NCI-H1694 treated with DMSO at 0.1 percent for 48 hours (cell line): ENCODE measurements at places on chromosomes 3 and 15.

GRCh38 chr3:16511681-16512434, 1.6 kb downstream of the RFTN1 start:
- no peak for DNase-seq

GRCh38 chr15:25176991-25177954, 222.5 kb downstream of the SNRPN start:
- DNase-seq = no peak

- DNase-seq = no peak
These were observed 141.9 kb downstream of the SQOR start for GRCh38 chr15:45776772-45777171.

- DNase-seq = no peak
These were observed 6.3 kb upstream of the PTH1R start for GRCh38 chr3:46871222-46871621.

GRCh38 chr3:190566043-190566933, 52.4 kb downstream of the IL1RAP start:
- DNase-seq = peak; percentile 14

DNA sequence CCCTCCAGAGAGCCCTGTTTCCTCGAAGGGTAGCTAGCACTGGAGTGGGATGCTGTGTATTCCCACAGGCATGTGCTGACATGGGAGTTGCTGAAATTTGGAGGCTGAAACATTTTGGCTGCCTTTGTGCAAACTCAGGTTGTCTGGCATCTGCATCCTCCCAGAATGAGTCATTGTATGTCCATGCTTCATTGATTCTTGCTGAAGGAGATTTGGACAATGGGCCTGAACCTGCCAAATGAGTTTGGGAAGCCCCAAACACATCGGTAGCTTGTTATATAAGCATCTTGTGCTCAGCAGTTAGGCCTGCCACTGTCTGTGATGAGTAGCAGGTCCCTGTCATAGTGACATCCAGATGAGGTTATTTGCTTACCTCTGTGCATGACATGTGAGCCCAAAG, 160.0 kb downstream of the IL5RA start:
- no peak for DNase-seq

- no peak for DNase-seq
These were observed 102.8 kb downstream of the SNRPN start for GRCh38 chr15:25057574-25057973.

- peak; percentile 20 for DNase-seq
These were observed 62.7 kb upstream of the KLF13 start for GRCh38 chr15:31263751-31264558.

DNA sequence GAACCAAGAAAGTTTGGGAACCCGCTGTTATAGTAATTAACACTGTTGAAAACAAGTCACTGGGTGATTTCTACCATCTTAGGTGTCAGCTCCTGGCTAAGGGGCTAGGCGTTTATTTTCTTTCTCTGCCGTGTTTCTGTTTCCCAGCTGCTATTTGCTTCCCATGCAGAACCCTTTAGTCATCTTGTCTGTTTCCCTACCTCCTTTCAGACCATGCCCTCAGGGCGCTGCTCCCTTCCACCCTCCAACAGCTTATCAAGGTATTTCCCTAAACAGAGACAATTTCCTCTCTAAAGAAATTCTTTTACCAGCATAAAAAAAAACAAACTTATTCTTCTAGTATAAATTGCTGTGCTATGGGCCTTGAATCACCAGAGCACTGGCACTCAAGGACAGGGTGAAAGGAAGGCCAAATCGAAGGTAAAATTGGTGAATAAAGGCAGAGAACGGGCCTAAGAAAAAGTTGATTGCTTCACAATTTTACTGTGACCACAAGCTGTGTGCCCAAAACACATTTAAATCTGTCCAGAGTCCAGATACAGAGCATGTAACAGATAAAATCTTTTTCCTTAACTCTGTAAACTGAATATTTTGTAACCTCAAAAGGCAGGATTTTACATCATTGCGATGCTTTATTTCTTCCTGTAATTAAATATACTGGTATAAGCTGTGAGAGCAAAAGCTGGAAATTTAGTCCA, 319.2 kb downstream of the ZNF621 start:
- DNase-seq = no peak

GRCh38 chr15:61036136-61036535, 193.0 kb downstream of the RORA start:
- no peak for DNase-seq

DNA sequence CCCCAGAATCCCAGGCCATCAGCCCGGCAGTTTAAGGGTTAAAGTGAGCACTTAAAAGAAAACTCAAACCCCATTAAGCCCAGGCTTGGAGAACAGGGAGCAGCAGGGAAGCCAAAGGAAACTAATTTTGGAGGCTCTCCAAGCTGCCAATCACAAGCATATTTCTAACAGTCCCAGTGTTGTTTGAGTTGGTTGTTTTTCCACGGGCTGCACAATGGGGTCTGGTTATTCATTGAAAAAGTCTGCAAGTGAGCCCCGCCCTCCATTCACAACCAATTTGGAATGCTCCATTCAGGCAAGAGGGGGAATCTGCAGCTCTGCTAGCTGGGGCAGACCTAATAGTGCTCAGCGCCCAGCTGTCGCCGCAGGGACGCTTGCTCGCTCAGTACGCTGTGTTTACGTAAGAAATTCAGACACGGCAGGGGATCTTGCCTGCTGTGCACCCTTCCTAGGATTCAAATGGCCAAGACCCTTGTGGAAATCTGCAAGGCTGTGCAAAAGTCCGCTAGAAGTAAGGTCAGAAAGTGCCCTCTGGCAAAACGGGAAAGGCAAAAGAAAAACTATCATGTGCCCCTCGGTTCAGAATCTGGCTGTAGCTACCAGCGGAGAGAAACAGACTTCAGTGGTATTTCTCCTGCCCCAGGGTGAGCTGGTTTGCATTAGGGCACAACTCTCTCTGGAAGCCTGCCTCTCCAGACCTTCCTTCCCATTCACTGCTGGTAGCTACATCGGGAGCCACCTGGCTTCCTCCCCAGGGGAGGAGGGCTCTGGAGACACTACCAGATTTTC, 11.0 kb downstream of the ETV5 start:
- peak; percentile 93 for DNase-seq

- DNase-seq = peak; percentile 83
These were observed 103.5 kb downstream of the SEMA6D start for GRCh38 chr15:47820747-47821319.

DNA sequence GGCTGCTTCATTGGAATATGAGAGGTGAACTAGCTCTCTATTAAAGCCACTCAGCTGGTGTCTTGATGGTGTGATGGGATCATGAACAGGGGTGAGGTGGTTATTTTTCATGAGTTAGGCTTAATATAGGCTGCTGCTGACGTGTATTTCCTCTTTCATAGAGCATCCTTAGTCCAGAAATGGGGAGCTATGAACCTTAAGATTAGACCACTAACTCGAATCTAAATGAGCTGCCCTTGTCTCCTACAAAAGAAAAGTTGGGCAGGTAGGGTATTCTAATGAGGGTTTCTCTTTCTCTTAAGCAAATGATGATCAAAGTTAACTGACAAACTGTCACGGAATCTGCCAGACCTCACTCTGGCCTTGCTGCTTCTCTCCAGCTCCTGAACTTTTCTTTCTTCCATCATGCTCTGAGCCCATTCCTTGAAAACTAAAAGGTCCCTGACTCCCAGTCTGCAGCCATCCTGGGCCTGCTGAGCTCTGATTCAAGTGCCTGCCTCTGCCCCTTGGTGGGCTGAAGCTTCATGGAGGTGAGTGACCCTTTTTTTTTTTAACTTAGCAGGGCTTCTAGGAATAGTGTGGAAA, at the start of gene TRIM69:
TSS of gene TRIM69 (plus strand) at position 348 of the 585 bp plus-strand sequence. CDS start at position 525, 177 bp downstream.
- no peak for DNase-seq

DNA sequence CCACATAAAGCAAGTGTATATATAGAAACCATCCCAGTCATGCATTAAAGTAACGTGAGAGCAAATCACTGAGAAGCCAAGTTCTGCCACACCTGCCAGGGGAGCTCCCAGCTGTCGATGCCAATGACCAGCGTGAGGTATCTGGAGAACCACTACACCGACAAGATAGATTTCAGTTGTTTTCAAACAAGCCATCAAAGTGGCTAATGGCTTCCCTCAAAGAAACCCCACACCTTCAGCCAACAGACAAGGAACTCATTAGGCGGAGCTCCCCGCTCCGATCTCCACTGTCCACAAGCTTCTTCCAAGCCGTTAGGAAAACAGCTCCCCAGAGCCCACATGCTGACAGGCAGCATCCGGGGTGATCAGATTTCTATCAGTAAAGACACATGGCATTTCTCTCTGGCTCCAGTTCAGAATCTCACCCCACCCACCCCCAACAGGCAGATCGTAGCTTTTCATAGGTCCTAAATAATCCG, 54.2 kb upstream of the SPATA12 start:
- no peak for DNase-seq

GRCh38 chr3:38985581-38985980, 66.2 kb downstream of the SCN11A start:
- DNase-seq = no peak

DNA sequence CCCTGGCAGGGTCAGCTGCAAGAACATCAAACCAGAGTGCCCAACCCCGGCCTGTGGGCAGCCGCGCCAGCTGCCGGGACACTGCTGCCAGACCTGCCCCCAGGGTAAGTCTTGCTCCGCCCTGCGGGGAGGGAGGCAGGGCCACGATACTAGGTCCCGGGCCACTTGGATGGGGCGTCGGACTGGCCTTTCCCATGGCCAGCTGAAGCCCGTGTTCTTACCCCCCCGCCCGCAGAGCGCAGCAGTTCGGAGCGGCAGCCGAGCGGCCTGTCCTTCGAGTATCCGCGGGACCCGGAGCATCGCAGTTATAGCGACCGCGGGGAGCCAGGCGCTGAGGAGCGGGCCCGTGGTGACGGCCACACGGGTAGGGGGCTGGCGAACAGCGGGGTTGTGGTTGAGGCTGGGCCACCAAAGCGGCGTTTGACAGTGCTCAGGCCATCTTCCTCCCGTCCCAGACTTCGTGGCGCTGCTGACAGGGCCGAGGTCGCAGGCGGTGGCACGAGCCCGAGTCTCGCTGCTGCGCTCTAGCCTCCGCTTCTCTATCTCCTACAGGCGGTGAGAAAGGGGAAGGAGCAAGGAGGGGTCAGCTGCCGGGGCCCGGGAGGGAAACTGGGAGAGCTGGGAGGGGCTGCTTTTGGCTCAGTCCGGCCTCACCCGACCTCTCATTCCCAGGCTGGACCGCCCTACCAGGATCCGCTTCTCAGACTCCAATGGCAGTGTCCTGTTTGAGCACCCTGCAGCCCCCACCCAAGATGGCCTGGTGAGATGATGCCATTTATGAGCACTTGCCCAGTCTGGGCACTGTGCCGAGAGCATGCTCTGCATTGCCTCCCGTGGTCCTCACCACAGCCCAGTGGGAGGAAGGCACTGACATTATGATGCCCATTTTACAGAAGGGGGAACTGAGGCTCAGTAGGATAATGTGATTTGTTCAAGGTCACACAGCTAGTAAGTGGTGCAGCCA, 1.7 kb downstream of the CHRD start:
- no peak for DNase-seq

DNA sequence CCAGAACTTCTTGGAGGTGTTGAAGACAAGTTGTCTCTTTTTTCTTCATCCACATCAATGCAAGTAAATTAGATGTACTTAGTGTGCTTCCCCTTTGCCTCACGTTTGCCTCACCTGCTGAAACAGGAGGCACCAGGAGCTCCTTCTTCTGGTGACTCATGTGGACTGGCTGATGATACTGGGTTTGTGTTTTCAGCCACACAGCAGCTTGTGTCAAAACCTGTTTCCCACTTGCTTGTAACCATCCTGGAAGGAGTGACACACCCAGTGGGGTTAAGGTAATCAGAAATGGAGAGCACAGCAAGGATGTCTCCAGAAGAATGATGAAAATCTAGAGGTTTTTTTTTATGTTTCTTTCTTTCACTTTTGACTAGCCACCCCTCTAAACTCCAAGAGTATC, 143.3 kb upstream of the RBMS3 start:
- DNase-seq = no peak

GRCh38 chr3:157063926-157064325, 96.0 kb downstream of the CCNL1 start:
- DNase-seq = peak; percentile 95

DNA sequence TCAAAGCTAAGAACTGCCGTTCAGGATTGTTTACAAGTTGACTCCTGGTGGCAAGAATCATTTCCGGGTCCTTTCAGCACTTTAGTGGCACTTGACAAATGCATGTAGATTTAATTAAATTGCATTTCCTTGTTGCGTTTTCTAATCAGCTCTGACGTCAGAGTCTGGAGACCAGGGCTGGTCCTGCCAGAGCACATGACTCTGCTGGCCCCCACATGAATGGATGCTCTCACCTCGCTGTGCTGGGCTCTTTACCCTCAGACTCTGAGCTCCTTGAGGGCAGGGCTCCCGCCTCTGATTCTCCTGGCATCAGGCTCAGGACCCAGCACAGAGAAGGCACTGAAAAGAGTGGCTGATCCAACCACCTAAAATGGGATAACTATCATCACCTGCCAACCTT, 69.4 kb downstream of the FEM1B start:
- no peak for DNase-seq

GRCh38 chr15:79084308-79084968, 6.1 kb downstream of the RASGRF1 start:
- DNase-seq = no peak

DNA sequence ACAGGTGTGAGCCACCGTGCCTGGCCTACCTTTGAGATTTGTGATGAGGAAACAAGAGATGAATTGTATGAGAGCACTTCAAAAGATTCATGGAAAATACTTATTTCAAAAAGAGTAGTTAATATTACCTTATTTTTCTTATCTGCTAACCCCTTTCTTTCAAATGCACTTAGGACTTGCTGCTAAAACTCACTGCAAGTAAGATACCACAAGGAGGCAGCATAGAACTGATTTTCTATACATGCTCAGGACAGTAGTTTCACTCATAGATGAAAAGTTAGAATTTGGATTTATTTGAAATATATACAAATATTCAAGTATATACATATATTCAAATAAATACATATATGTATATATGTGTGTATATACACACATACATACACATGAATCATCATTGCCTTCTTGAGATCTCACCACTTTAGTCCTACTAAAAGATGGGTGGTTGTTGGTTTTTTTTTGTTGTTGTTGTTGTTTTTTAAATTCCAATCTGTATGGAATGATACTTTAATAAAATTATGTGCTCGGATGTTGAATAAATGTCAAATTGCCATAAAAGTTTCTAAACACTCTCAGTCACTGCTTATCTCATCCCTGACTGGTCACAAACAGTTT, 2.4 kb downstream of the CCNDBP1 start:
- DNase-seq = peak; percentile 19

- peak; percentile 40 for DNase-seq
These were observed 93.8 kb downstream of the NSUN3 start for GRCh38 chr3:94156626-94157025.

DNA sequence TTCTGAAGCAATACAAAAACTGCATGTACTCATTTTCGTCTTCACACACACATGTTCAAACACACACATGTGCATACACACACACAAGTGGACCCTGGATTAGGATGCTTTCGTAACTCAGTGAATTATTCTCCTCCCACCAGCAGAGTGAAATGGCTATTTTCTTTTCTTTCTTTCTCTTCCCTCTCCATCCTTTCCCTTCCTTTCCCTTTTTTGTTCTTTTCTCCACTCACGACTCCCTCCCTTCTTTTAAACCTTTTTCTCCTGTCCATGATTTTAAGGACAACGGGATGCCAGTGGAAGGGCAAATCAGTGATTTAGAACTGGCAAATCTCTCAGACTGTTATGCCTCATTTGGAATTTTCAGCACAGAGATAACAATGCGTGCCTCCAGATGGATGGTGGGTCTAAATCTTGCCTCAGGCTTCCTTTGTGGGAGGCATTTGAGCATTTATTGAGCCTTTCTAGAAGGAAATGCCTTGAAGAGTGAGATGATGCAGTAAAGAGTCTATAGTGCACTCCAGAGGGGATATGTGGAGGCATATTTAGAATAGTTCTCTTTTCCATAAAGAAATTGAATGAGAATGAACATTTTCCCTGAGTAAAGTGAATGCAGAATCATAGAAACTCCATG, 130.4 kb upstream of the SLC7A14 start:
- DNase-seq = no peak
